NCI-H774 (cell line): ENCODE measurements at places on chromosomes 7 and 10.

DNA sequence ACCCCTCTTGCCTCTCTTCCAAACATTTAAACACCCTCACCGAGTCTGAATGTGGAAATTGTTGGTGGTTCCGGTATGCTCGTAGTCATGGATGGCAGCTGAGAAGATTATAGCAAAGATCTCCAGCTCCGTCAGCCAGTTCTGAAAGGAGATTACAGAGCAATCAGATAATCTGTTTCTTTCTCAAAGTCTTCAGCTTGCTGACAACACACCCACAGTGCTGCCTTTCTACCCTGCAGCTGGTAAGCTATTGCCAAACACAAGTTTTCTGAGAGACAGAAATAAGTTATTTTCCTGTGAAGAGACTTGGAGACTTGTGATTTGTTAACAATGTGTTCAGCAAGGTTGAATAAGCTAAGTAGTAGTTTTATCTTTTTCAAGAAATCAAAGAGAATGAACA is 163.6 kb downstream of the PPP1R17 start:
- DNase-seq = no peak

- peak; percentile 13 for DNase-seq
Observed at GRCh38 chr10:3635697-3636096, 149.3 kb downstream of the KLF6 start.

- no peak for DNase-seq
Observed at GRCh38 chr10:96587264-96588059, 650 bp upstream of the TM9SF3 start.

DNA sequence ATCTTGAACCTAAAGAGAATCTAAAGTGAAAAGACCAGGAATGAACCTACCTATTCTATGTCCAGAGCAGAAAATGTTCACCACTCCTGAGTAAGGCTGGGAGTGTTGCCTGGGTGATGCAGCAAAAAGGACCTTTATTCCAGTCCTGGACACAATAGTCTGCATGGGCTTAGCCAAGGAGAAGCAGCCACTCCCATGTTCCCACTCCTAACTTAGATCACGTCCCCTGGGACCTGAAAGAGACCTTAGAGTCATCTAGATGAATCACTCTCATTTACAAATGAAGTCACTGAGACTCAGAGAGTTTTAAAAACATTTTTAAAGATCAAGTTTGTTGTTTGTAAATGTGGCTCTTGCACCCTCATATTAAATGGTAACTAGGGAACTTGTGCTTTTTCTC is 763.4 kb downstream of the KCNMA1 start:
- no peak for DNase-seq

DNA sequence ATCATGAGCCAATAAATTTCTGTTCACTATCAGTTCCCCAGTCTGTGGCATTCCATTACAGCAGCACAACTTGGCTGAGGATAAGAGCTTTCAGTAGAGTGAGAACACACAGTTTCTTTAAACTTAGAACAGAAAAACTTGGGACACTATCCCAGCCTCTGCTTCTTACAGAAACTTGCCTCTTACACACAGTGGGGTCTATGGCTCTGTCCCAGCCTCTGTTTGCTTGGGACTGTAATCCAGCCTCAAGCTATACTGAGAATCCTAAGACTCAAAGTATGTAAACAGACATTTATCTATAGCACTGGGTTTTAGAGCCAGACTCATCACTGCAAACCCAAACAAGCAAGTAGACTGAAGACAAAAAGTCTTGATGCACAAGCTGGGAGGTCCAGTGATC is 355.8 kb upstream of the VSTM2A start:
- no peak for DNase-seq

DNA sequence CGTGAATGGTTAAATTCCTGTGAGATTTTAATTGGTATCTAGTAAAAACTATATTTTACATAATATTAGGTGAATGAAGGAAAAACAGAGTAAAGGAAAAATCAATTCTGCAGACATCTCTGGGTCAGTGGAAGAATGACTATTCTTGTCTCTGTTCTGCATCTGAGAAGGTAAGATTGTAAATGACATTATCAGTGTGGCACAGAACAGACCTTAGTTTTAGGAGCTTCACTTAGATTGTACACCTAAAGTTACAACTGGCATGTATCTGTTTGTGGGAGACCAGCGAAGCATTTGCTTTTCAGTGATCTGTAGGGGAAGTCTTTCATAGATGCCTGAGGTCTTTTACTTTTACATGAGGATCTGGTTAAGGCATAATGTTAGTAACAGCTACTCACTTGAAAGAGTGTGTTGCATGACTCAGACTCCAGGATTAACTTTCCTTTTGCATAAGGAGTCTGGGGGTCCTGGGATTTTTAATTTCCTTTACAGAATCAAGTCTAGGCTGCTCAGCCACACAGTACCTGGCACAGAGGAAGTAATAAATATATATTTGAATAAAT is 56.2 kb downstream of the JMJD1C start:
- no peak for DNase-seq

DNA sequence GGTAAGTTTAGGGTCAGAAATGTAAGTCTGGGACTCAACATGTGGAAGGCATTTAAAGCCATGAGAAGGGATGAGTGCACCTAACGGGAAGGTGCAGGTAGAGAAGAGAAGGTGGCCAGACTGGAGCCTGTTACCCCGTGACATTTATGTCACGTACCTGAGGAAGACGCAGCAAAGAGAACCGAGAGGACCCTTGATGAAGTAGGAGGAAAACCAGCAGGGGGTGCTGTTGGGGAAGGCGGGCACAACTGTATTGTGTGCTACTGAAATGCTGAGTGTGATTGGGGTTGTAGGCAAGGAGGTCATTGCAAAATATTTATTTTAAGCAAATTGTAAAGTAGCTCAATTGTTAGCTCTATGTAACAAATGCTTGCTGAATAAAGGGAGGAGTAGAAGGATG is 338.2 kb upstream of the PRKCQ start:
- no peak for DNase-seq

- DNase-seq = no peak
Observed at GRCh38 chr10:77601488-77601887, 36.1 kb downstream of the KCNMA1 start.

GRCh38 chr7:146956321-146956720 is 839.7 kb downstream of the CNTNAP2 start:
- DNase-seq = peak; percentile 79

DNA sequence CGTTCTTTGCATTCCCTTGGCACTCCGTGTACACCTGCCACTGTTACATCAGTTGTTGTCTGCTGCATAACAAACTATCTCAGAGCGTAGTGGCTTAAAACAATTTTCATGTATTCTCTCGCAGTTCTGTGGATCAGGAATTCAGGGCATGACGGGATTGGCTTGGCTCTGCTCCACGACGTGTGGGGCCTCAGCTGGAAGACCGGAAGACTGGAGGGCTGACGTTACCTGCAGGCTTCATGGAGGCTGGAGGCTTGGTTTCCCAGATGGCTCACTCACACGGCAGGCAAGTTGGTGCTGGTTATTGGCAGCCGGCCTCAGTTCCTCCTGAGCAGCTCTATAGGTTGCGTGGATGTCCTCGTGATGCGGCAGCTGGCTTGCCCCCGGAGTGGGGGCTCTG is 25.5 kb downstream of the NYAP1 start:
- peak; percentile 27 for DNase-seq

GRCh38 chr10:15518250-15518649 is 147.2 kb upstream of the FAM171A1 start:
- no peak for DNase-seq

DNA sequence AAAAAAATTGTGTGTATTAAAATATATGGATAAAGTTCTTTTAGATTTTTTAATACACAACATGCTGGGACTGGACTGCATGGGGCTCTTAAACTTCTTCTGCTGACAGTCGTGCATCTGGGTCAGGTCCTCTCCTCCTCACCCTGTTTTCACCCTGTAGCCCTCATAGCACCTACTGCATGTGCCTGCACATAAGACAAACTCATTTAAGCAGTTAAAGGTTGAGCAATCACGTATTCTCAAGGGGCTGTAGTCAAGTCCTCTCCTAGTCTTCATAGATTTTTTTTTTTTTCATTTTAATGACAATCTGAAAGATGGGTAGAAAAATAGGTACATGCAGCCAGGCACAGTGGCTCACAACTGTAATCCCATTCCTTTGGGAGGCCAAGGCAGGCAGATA is 23.6 kb upstream of the PDCD4 start:
- DNase-seq = no peak

DNA sequence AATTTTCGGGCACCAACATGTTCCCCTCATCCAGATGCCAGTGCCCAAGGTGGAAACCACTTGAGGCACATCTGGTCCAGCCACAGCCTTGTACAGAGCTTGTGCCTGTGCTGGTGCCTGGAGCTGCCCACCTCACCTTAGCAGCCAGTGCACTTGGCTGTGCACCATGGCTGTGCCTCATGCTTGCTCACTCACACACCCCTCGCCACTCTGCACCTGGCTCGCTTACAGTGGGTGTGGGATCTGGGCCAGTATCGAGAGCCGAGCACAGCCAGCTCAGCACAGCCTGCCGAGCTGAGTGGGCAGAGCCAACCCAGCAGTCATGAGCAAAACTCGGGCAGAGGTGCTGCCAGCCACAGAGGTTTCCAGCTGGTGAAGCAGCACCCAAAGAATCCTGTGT is 139.9 kb upstream of the NUPR2 start:
- no peak for DNase-seq

DNA sequence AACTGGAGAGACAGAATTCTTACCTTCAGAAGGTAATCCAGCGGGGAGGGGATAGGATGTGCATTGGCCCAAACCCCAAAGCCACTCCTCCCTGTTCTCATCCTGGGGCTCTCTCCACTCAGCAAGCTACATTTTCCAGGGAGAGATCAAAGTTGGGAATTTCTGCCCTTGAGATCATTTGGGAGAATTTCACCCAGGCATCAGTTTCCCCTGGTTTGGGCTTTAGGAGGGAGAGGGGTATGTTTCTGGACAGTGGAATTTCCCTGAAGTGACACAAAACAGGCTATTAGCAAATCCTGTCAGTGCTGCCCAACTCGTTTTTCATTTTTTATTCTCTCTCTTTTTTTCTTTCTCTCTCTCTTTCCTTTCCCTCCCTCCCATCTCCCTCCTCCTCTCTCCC is 35.7 kb downstream of the CYP17A1 start:
- DNase-seq = no peak

DNA sequence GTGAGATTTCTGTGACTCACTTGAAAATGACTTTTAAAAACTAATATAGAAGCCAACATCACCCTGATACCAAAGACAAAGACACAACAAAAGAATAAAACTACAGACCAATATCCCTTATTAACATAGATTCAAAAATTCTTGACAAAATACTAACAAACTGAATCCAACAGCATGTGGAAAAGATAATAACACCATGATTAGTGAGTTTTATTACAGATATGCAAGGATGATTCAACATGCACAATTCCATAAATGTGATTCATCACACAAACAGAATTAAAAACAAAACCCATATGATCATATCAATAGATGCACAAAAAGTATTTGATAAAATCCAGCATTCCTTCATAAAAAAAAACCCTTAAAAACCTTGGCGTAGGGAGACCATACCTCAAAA is 6.5 kb downstream of the MGAM start:
- no peak for DNase-seq

DNA sequence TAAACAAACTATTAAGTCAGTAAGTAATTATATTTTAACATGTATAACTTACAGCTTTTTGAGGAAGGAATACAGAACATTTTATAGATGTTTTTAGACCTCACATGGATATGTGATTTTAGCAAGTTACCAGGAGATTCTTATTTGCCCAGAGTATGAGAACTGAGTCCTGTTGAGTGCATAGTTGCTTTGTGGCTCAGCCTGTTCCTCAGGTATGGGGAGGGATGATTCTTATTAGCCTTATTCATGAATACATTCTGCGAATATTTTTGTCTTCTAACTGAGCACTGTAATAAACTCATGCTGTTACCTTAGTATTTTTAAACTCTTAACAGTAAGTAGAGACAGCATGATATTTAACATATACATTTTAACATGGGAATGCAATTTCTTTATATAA is 17.9 kb downstream of the BTAF1 start:
- DNase-seq = no peak

DNA sequence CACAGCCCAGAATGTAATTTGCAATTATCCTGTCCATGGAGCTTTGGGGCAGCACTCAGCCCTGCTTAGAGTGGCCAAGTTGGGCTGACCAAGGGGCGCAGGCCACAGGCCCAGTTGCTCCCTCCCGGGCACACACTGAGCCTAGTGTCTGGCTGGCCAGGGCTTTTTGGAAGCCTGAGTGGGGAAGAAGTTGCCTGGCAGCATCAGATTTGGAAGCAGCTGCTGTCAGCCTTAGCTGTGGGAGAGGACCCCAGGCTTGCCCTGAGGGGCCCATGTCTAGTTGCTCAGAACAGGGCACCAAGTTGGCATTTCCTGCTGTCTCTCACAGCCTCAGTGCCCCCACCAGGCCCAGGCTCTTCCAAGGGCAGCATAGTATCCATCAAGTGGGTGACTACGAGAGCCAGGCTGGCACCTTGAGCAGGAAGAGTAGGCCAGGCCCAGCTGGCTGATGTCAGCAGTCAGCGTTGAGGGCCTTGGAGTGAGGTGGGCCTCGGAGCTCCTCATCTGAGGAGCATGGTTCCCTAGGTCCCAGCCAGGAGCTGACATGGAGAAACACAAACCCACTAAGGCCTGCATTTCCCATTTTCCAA is 14.4 kb downstream of the ANTXRL start:
- DNase-seq = no peak

DNA sequence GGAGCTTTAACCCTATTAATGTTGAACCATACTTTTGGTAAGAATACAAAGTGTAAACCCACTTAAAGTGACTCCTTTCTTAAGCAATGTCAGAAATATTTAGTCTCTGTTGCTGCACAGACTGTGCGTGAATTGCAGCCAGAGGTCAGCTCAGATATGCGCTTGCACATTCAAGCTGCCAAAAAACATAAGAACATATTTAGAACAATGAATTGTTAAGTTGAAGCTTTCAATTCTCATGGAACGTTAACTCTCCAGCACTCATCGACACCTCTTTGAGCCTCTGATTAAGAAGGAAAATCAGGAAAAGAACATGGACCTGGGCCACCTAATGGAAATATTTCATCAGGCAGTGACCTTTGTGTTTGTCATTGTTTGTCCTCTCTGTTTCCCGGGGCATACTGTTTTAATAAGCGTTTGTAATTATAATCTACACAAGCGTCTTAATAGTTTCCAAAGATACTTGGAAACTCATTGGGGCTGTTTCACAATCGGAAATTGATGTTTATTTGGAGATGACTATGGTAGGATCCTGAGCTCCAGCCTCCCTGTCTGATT is 193.0 kb upstream of the CELF2 start:
- DNase-seq = no peak
